ENCODE measurements at places on chromosomes 13 and 19.

DNA sequence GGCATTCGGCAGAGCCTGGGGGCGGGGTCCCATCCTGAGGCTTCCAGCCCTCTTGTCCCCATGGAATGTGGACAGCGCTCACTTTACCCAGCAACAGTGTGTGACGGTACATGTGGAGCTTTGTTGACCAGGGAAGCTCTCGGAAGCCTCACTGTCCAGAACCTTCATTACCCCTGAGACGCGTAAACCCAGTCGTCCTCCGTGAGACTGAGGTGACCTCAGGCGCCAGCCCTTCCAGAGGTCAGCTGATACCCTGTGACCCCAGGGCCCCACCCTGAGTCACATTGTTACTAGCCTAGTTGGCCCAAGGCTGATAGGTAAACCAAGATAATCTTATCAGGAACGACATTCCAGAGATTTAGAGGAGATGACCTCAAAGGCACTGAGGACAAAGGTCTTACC, 10.2 kb upstream of the TMEM160 start:
- DNase-seq: no peak

DNA sequence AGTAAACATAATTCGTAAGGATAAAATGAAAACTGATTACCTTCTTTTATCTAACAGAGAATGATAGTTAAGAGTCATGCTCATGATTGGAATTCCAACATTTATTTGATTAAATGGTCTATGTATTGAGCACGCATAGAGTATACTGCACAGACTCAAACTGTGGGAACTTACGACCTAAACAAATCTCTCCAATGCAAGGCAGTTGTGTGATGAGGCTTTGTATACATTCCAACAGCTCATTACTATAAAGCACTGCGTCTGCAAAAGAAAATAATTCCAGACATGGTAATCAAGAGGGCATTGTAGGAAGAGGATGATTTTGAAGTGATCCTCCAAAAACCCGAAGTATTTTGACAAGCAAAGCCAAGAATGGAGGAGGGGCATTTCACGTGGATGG, 169.5 kb downstream of the NUFIP1 start:
- no peak for DNase-seq

DNA sequence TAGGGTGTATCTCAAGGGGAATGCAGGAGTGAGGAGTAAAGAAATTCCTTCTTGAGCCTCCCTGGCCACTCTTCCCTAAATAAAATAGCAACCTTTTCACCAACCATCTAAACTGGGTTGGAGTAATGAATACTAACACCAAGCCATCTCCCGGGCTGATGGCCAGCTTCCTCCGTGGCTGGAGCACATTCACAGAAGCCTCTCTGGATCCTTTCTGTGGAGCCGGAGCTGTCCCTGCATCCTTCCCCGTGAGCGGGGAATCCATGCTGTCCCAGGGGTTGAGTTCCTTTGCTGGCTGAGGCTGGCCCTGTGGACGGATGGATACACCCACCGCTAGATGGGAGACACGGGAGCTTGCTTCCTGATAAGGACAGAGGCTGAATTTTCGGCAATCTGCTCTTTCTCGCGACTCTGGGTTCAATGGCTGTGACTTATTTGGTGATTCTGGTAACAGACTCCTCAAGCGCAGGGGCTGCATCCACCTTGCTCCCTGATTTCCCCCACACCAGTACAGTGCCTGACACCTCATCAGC, 370.3 kb downstream of the ZNF536 start:
- no peak for DNase-seq

- no peak for DNase-seq
Measured at GRCh38 chr13:55816976-55817601, 1323.6 kb upstream of the PRR20A start.
